ENCODE measurements at places on chromosomes 12 and 14. TPM values are rescaled to one million over a fixed set of nuclear protein-coding genes. Genes with fewer than 3 reads are reported as not detected.

CLEC14A gene
- 286 TPM for total RNA-seq

TOMM20L gene
- total RNA-seq, result not detected

SCNN1A gene
- 0.09 TPM for total RNA-seq

HOTAIR gene
- not detected for total RNA-seq

GLIPR1L1 gene
- not detected for total RNA-seq

FIGNL2 gene
- total RNA-seq, result 0.19 TPM

MYF6 gene
- not detected for total RNA-seq

SERPINA1 gene
- total RNA-seq, result not detected

HOXC10 gene
- total RNA-seq, result not detected

RIMBP2 gene
- total RNA-seq, result not detected

EML5 gene
- total RNA-seq, result not detected

RASAL1 gene
- not detected for total RNA-seq

PIK3C2G gene
- total RNA-seq, result not detected

SIX6 gene
- not detected for total RNA-seq

IAPP gene
- not detected for total RNA-seq

NOVA1 gene
- 1.9 TPM for total RNA-seq

KIF5A gene
- total RNA-seq, result under 0.01 TPM

OTOGL gene
- total RNA-seq, result 1.4 TPM

APOF gene
- not detected for total RNA-seq

RIPK3 gene
- total RNA-seq, result 3.5 TPM

PTPRQ gene
- not detected for total RNA-seq

C1R gene
- 2.4 TPM for total RNA-seq

RNASE4 gene
- 6.6 TPM for total RNA-seq

KCNH3 gene
- under 0.01 TPM for total RNA-seq

MYO1H gene
- total RNA-seq, result not detected

TPH2 gene
- total RNA-seq, result not detected

OSBPL8 gene
- 31.7 TPM for total RNA-seq

CLEC2A gene
- total RNA-seq, result not detected

SMAGP gene
- total RNA-seq, result 10.2 TPM

PRB2 gene
- not detected for total RNA-seq

KRT73 gene
- not detected for total RNA-seq

EAPP gene
- total RNA-seq, result 45.8 TPM

LAG3 gene
- total RNA-seq, result under 0.01 TPM

OTX2 gene
- not detected for total RNA-seq

NYNRIN gene
- 8.0 TPM for total RNA-seq

ZBTB42 gene
- 3.5 TPM for total RNA-seq

KRT74 gene
- not detected for total RNA-seq

YLPM1 gene
- 43.1 TPM for total RNA-seq

MSI1 gene
- not detected for total RNA-seq

GALNT4 gene
- total RNA-seq, result 22.5 TPM

EFS gene
- not detected for total RNA-seq

ADCY4 gene
- total RNA-seq, result 37.2 TPM

LLPH gene
- total RNA-seq, result 4.0 TPM

IFNG gene
- total RNA-seq, result not detected

MYH6 gene
- total RNA-seq, result not detected

All from endothelial cell of coronary artery (primary cell).